GM06990 (cell line): ENCODE measurements at places on chromosomes 7 and 10.
A peak's percentile ranks its signal among the peaks of the same experiment; 100 is the strongest.

- no peak for DNase-seq
These were observed 14.1 kb upstream of the DUSP5 start for GRCh38 chr10:110483633-110484032.

- DNase-seq: peak; percentile 31
These were observed 6.6 kb downstream of the NPC1L1 start for GRCh38 chr7:44534501-44534900.

DNA sequence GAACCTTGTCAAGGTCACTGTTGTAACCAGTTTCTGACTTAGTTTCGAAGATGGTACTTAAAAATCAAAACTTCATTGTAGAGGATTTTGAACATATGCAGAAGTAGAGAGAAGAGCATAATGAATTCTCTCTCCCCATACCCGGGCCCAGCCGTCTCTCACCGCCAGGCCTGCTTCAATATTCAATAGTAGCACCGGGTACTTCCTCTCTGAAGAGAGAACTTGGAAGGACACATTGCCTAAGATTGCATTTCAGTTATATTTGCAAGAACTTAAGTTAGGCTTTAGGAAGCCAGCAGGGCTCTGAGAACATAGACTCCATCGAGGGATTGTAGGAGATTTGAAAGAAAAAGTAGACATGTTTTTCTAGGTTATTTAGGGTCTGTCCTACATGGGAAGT lies 19.1 kb downstream of the LMTK2 start:
- no peak for DNase-seq

DNA sequence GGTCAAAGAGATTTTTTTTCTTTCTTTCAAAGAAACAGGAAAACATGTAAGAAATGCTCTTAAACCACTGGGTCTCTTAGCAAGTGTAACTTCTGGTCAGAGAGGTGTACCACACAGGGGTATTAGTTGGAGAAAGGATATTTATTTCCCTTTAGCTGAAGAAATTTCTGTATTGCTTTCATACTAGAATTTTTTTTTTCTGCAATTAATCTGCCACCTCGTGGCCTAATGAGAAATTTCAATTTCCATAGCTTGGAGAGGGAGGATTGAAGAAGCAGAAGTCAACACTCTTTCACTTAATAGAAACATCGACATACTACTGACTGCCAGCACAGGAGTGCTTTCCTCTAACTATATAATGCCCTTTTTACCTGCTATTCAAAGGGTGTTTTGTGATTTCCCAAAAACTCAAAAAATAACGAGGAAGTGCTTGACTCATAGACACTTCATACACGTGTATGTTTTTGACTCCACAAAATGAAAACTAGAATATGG lies 177.6 kb upstream of the NAMPT start:
- DNase-seq: peak; percentile 18

GRCh38 chr10:122435212-122435827 lies 19.1 kb upstream of the ARMS2 start:
- DNase-seq: no peak

GRCh38 chr7:116840256-116840655 lies 22.1 kb upstream of the CAPZA2 start:
- no peak for DNase-seq

DNA sequence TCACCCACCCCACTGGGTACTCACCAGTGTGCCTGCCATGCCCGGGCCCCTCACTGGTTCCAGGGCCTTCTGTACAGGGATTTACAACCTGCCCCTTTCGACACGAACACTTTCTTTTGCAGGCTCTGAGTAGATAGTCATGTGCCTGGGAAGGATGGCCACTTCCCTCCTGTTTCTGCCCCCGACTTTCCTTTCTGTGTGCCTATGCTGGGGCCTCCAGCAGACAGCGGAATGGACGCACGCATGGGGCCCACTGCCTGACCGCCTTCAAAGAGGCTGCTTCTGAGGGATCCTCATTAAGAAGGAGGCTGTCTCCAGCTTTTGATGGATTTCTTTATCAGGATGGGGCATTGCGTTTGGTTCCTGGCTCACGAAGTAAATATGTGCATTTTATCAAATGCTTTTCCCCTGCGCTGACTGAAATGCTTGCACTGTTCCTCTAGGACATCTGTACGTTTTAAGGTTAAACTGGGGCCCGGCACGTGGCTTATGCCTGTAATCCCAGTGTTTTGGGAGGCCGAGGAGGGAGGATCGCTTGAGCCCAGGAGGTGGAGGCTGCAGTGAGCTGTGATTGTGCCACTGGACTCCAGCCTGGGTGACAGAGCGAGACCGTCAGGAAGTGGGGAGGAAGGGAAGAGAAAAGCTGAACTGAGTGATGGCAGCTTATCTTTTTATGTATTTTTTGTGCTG lies 29.4 kb upstream of the NKX6-2 start:
- no peak for DNase-seq

DNA sequence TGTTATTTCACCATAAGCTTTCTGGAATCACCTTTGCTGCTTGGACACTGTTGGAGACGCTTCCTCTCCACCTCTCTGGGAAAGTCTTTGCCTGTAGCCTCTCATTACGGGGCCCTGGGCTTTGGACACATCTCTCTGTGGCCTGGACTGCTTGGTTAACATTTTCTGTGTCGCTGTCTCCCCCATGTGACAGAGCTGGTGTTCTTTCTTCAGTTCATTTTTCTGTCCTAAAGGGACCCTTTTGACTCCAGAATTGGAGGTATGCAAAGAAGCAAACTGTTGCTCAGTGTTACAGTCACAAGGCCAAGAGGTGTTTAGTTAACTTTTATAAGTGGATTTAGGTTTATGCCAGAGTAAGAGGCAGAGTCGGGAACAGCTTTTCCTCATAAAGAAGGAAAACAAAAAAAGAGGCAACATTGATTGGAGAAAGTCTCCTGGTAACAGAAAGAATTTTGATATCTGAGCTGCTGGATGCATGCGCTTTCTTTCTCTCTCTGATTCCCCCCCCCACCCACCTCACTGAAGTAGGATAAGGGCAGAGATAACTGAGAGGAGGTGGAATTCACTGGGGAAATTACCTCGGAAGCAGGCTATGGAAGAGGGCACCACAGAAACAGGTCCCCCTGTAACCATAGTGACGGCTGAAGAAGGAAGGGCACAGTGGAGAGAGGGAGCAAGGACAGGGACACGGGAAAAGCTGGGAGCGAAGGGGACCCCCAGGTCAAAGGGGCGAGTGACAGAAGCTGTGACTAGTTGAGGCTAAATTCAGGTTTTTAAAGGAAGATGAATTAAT lies 57.8 kb downstream of the LGI1 start:
- DNase-seq: no peak

GRCh38 chr7:130294314-130294713 lies 1.4 kb downstream of the CPA4 start:
- no peak for DNase-seq

GRCh38 chr10:95567903-95568630 lies 6.9 kb upstream of the SORBS1 start:
- DNase-seq: no peak

DNA sequence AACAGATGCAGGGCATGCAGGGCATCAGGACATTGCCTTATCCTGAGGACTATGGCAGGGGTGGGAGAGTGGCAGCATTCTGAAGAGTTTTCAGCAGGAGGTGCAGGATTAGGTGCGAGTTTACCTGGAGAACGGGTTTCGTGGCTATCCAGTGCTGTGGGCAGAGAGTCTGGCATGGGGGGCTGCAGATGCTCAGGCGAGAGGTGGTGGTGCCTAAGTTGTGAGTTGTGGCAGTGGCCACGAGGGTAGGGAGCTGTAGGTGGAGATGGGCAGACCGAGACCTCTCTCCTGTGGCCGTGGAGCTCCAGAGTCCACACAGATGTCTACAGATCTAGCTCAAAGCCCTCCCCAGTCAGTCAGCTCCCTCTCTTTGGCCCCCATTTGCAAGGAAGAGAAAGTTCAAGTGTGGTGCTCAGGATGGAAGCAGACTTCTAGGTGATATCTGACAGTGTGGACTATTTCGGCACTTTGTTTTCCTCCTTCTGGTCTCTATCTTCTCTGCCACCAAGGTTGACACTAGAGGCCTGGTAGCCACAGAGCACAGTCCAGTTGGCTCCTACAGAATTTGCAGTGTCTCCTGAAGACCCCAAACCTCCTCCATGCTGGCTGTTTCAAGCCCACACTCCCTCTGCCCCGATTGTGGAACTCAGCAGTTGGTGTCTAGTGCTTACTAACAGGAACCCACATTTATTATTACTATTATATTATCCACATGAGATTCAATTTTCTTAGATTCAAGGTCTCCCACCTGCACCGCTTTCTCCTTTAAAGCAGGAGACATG lies 955.7 kb upstream of the ZNF722 start:
- DNase-seq: no peak

DNA sequence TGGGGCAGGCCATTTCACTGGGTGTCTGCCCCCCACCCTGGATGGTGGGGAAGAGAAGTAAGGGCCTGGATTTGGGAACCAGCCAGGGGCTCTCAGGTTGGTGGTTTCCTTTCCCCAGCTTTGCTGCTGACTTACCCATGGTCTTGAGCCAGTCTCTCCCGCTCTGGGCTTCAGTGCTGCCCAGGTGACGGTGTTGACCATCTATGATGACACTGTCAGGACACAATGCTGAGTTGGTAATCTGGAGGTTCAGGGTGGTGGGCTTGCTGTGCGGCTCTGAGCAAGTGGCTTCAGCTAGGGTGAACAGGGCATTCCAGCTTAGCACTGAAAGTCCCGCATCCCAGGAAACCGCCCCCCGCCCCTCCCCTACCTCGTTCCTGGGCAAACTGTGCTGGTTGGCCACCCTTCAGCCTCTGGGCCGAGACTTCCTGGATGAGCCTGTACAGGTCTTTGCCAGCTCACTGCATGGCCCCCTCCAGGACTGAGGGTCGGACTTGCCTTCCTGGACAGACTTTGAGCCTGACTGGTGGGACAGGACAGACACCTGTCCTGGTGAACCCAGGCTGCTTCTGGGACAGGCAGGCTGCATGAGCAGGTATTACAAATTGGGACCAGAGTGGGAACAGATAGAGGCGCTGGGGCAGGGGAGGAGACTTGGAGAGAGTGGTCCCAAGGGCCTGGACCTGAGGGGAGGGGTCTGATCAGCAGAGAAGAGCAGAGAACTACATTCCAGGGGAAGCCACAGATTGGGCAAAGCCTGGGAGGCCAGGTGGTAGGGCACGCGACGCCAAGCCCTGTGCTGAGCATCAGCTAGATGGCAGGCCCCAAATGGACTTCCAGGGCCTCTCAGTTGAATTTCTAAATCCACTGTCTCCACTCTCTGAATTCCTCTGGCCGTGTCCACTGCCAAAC lies 19.9 kb upstream of the ZMIZ1 start:
- no peak for DNase-seq

GRCh38 chr10:45450866-45451265 lies 76.8 kb downstream of the ALOX5 start:
- DNase-seq: no peak

DNA sequence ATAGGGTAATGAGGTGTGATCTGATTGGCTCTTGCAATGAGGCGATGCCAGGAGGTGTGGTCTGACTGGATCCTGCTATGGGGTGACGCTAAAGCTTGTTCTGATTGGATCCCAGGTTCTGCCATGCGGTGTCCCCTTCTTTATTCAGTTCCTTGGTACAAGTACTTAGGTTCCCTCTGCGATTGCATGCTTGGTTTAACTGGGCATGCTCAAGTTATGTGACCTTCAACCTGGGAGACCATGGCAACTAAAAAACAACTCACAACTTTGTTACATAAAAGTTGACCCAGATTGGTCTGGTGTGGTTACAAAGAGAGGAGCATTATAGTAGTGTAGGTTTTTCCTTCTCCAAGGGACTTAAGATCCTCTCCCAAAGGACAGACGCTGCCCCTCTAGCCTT lies 49.5 kb upstream of the DNAJC1 start:
- no peak for DNase-seq

DNA sequence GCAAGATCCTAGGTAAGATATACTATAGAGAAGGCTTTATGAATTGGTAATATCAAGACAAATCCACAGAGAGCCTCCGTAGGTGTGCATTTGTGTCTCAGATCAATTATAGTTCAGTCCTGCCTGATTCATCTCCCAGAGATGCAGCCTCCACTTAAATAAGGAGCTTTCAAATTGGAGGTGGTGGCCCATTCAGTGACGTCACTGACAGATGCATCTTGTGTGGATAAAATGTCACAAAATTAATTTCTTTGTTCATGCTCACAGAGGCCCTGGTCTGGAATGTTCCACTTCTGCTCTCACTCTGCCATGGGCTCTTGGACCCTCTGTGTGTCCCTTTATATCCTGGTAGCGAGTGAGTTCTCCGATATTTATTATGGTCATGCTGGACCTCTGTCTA lies 157.1 kb upstream of the PRSS58 start:
- no peak for DNase-seq

GRCh38 chr10:101130984-101131961 lies at the start of gene TLX1:
TSS of gene TLX1 (plus strand) at chr10:101131300. CDS start at chr10:101131542, 242 bp downstream.
- no peak for DNase-seq

- no peak for DNase-seq
These were observed 60.5 kb downstream of the POM121L12 start for GRCh38 chr7:53095731-53096501.

- no peak for DNase-seq
These were observed 54.9 kb upstream of the DPYSL4 start for GRCh38 chr10:132131581-132132420.

GRCh38 chr7:84812021-84812420 lies 374.8 kb downstream of the SEMA3D start:
- DNase-seq: no peak

- no peak for DNase-seq
These were observed 81.9 kb upstream of the SMIM30 start for GRCh38 chr7:113200281-113200680.

DNA sequence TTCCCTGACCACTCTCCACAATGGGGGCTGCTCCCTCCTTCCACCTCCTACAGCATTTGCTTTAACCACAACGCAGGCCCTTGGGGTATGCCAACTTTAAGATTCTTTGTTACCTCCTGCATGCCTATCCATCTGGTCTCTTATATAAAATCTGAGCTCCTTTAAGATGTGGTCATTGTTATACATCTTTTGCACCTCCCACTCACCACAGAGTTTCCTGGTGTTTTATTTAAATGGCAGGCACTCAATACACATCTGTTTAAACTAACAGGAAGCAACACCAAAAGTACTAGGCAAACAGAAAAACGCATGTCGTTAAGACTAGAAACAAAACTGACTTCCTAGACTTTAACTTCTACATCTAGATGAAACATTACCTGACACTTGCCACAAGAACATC lies 36.3 kb downstream of the SLC25A13 start:
- DNase-seq: peak; percentile 37

DNA sequence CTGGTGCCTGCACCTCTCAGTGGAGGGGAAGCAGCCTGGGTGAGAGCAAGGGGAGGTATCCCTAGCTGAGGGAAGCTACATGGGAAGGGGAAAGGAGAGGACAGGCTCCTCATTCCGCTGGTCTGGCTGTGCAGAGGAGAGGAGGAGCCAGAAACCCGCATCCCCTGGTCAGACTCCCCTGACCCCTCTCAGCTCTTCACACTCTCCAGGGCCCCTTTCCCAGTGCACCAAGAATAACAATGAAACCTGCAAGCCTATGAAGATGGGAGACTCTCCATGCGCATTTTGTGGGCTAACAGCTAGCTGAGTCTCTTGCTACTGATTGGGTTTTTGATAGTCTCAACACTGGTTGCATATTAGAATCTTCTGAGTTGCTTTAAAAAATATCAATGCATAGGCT lies 319.9 kb upstream of the COBL start:
- no peak for DNase-seq

- no peak for DNase-seq
These were observed 226.5 kb downstream of the PRKG1 start for GRCh38 chr10:51300617-51301304.
